ENCODE measurements at places on chromosomes 1 and 21.

- DNase-seq, result no peak
These were observed 132.7 kb downstream of the NTNG1 start for GRCh38 chr1:107273515-107273914.

GRCh38 chr1:16017461-16018303, at the start of gene HSPB7:
TSS of gene HSPB7 (minus strand) at chr1:16018043. CDS start at chr1:16017963, 80 bp downstream.
- no peak for DNase-seq

GRCh38 chr1:91397605-91398004, 7.0 kb downstream of the HFM1 start:
- no peak for DNase-seq

GRCh38 chr1:30425046-30425445, 298.3 kb downstream of the MATN1 start:
- no peak for DNase-seq

- no peak for DNase-seq
These were observed 302.7 kb downstream of the DISC1 start for GRCh38 chr1:231929311-231929710.

DNA sequence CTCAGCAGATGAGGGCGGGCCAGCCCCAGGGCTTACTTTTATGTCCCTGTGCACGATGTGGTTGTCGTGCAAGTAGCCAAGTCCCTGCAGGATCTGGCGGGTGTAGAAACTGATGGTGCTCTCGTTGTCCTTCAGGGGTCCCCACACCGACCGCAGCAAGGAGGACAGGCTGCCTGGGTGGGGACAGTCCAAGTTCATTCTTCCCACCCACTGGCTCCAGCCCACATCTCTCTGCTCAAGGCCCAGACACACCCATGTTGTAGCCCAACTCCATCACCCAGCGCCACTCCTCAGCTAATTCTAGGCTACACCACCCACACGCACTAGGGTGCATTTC, 7.0 kb downstream of the MAP3K6 start:
- no peak for DNase-seq

DNA sequence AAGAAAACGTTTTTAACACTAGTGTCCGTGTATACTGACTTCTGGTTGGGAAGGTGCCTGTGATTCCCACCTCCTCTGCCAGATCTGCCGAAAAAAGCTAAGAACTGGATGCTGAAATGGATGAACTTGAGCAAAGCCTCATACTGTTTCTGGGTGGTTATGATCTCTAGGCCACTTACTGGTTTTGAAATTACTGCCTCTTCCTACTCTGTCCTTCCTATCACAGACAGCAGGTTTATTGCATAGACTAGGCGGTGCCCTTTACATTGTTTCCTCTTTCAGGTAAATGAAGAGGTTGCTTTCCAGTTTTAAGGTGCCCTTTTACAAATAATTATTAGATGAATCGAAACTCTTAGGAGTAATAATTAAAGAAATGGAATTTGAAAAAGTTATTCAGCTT, 27.5 kb downstream of the PEX14 start:
- DNase-seq, result no peak

DNA sequence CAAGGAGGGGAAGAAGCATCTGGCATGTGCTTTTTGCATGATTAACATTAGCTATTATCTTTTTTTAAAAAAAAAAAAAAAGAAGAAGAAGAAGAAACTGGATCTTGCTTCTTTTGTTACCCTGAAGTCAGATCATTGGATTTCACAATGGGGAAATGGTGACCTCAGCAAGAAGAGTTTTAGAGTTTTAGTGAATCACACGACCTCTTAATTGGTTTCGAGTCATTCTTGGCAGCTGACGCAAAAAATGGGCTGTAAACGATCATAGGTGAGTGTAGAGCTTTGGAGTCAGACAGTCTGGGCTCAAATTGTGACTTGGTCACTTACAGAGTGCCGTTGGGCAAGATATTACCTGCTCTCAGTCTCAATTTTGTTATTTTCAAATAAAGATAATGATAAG, 33.3 kb upstream of the PGBD5 start:
- no peak for DNase-seq

DNA sequence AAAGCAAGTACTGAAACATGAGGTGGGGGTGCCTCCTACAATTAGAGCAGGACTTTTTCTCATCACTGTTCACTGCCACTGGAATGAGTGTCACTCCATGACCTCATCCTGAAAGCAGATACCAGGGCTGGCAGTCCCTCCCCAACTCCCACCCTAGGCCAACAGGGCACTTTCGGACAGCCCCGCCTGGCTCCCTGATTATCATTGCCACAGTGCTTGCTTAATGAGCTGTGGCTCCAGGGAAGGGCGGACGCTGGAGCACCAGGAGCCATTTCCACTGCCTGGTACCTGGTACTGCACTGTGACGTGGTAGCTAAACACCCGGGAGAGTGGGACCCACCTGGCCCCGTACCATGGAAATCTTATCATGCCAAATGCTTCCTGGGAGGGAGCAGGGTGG, 22.3 kb downstream of the SLC9A1 start:
- DNase-seq, result no peak

DNA sequence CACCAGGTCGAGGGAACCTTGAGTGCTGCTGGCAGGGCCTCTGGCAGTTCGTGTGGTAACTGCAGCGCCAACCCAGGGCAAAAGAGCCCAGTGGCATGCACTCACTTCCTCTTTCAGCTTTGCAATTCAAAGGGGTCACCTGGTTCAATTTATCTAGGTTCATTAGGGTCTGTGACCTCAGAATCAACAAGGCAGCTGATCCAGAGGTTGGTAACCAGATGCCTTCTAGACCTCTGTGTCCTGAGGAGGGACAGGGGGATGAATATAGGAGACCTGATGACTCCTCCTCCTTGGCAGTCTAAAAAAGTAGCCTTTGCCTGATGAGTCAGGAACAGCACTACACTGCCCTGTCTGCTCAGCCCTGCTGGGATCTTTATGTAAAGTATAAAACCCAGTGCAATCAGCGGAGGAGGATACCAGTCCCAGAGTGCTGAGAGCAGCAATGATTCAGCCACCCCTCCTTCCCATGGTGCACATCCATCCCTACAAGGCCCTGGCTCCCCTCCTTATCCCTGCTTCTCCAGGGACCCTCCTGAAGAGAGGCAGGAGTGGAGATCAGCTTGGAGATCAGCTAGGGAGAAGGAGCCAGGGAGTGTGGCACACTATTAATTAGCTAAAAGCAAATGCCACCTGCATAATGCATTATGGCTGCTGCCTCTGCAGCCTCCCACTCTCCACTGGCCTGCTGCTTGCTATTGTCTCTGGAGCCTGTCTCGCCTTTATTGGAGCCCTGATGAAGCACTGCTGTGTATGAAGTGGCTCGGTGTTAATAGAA, 11.2 kb upstream of the FMOD start:
- DNase-seq, result no peak

Measured in stimulated activated CD8-positive, alpha-beta memory T cell treated with anti-CD3 and anti-CD28 coated beads, Interleukin-15, amount 100 ng/mL, for 4 hours (primary cell).